Neural crest cell (in vitro differentiated cells): ENCODE measurements at places on chromosomes 6 and 20.

DNA sequence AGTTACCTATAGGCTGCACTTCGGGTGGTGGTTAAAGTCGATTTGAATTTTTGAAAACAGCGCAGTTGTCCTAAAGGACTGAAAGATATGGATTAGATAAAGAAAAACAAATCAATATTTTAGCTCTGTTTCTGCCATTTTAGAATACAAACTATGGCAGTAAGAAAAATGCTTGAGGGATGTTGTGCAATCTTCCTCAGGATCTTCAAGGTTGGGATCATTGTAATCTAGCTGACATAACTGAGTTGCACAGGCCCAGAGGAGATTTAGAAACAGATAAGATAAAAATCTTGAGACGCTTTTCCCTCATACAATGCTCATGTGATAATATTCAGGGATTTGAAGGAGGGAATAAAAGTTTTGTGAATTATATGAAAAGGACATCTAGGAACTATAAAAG lies 926 bp downstream of the PEX3 start:
- DNase-seq, result no peak
- H3K4me3 ChIP-seq, result peak overlapping the region; percentile 100
- no peaks in the 10 kb centered on the region for H3K27me3 ChIP-seq
- no peak overlapping the region for H3K27ac ChIP-seq
- peaks cover 26% of the 10 kb centered on the region for H3K4me1 ChIP-seq
- no peaks in the 10 kb centered on the region for H3K36me3 ChIP-seq

- H3K4me1 ChIP-seq, result no peaks in the 10 kb centered on the region
- no peaks in the 10 kb centered on the region for H3K36me3 ChIP-seq
- H3K27me3 ChIP-seq, result peaks cover 3% of the 10 kb centered on the region
- no peak overlapping the region for H3K4me3 ChIP-seq
These were observed 118.7 kb downstream of the BMP2 start for GRCh38 chr20:6886065-6886729.

DNA sequence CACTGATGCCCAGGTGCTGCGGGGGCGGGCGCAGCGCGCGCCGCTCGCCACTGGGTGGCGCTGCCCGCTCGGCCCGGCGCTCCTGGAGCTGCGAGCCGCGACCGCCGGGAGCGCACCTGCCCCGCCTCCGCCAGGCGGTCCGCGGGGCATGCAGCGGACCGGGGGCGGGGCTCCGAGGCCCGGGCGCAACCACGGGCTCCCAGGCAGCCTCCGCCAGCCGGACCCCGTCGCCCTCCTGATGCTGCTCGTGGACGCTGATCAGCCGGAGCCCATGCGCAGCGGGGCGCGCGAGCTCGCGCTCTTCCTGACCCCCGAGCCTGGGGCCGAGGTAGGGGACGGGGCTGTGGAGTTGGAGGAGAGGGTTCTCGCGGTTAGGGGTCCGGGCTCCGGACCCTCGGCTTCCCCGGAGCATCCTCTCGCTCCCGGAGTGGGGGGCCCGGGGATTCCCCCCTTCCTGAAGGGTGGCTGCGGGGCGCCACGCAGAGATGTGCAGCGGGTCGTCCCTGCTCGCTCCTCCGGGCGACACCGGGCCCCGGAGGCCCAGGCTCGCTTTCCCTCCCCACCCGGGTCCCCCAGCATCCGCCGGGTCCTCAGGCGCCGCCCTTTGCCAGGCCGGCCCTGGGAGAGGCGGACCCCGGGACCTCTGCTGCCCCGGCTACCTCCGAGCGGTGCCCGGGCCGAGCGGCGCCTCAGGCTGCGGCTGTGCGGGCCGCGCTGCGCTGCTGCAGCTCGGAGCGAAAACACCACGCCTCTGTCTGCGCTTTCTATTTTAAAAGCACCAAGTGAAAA lies at the start of gene BCAS4:
Gene BCAS4, plus strand, starts transcription at position 216 of the 789 bp plus-strand sequence. Its CDS starts 23 bp downstream, at position 239.
- no peaks in the 10 kb centered on the region for H3K36me3 ChIP-seq
- H3K4me3 ChIP-seq, result peak within 1 kb of the TSS; percentile 85
- peak; percentile 71 for DNase-seq
- H3K27me3 ChIP-seq, result no peaks in the 10 kb centered on the region

DNA sequence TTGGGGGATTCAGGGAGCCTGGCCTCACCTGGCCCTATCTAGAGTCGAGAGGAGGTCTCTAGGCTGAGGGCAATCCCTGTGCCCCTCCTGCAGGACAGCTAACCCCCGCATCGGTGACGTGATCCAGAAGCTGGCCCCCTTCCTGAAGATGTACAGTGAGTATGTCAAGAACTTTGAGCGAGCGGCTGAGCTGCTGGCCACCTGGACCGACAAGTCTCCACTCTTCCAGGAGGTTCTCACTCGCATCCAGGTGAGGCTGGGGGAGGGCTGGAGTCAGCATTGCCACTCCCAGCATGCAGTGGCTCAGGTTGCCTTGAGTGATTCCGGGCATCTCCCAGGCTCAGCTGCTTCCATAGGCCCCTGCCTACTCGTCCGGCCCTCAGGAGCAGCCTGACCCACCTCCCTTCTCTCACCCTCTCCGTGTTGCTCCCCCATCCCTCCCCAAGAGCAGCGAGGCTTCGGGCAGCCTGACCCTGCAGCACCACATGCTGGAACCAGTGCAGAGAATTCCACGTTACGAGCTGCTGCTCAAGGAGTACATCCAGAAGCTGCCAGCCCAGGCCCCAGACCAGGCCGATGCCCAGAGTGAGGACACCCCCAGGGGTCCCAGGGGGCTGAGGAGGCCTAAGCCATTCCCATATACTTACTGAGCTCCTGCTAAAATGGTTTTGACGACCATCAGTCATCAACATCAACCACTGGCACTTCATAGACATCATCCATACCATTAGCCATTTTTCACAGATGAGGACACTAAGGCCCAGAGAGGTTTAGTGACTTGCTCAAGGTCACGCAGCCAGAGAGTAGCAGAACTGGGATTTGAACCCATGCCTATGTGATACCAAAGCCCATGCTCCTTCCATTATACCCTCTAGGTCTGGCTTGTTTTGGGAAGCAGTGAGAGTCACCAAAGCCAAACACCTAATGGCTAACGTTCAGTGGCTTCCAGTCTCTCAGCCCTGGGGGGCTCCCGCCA lies 8.3 kb downstream of the FGD2 start:
- H3K27me3 ChIP-seq, result no peaks in the 10 kb centered on the region
- no peak overlapping the region for H3K27ac ChIP-seq

GRCh38 chr6:34001706-34002621 lies 143.9 kb downstream of the GRM4 start:
- H3K27ac ChIP-seq, result no peak overlapping the region
- H3K4me3 ChIP-seq, result no peak overlapping the region
- H3K27me3 ChIP-seq, result peaks cover 3% of the 10 kb centered on the region
- H3K36me3 ChIP-seq, result no peaks in the 10 kb centered on the region
- H3K4me1 ChIP-seq, result peaks cover 14% of the 10 kb centered on the region
- DNase-seq, result no peak
